ENCODE measurements at places on chromosomes 2 and 18.

DNA sequence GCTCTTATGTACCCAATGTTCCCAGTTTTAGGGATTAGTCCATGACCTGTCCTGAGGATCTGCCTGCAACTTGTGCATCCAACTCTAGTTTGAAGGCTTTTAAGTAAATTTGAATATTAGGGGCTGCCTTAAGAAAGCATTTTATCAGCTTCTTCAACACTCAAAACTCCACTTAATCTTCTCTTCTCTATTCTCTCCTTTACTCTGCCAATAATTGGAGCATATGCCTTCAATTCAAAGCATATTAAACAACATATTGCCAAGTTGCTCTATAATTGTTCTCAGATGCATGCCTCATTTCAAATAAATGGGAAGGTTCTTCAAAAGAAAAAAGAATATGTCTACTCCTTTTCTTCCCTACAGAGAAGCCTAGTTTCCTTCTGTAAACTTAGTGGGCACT, 84.8 kb upstream of the NCKAP5 start:
- DNase-seq = no peak

- no peak for DNase-seq
Measured at GRCh38 chr2:111678651-111679050, 205.3 kb downstream of the ANAPC1 start.

GRCh38 chr2:10457846-10458598, 9.9 kb upstream of the ODC1 start:
- no peak for DNase-seq

- DNase-seq = no peak
Measured at GRCh38 chr18:42425025-42425424, 470.0 kb downstream of the PIK3C3 start.

- DNase-seq = no peak
Measured at GRCh38 chr2:240183006-240183874, 42.8 kb upstream of the OTOS start.

DNA sequence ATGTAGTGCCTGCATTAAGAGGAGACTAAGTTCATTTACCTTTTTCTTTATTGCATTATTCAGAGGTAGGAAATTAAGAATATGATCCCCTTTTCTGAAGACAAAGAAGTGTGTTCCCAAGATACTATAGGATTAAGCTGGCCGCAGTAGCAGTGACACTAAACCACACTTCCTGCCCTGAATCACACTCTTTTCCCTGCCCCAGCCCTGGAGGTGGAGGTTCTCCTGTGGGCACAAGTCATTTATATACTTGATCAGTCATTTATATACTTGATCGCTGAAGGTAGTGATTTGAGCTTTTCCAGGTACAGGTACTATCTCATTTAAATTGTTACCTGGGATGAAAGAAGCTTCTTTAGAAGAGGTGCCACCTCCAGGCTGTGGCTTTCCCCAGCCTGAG, 78.6 kb downstream of the ARMC9 start:
- DNase-seq = no peak

- no peak for DNase-seq
Measured at GRCh38 chr2:206158563-206159345, 490 bp downstream of the NDUFS1 start.

DNA sequence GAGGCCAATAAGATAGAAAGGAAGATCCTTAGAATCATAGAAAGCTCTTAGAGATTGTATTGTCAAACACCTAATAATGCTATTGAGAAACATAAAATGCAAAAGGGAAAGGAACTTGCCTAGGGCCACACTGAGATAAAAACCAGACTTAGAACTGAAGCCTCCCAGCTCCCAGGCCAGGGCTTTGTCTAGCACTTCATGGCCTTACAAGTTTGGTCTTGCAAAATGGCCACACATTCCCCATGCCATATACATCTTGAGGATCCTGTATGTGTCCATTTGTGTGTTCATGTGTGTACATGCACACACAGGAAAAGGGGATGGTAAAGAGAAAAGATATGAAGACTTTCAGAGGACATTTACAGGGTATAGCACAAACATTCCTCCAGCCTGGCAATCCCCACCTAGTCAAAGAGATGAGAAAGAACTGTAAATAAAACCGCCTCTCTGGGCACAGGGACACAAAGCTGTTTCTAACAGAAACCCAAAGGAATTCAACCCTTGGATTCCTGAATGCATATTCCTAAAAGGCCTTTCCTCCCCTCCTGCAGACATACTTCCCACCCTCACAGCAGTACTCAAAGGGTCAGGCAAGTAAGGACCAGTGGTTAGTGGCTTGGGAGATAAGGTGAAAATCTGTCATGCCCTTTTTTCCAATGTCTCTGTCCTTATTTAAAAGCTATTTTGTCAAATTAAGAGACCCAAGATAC, 99.7 kb upstream of the KLHL29 start:
- no peak for DNase-seq

DNA sequence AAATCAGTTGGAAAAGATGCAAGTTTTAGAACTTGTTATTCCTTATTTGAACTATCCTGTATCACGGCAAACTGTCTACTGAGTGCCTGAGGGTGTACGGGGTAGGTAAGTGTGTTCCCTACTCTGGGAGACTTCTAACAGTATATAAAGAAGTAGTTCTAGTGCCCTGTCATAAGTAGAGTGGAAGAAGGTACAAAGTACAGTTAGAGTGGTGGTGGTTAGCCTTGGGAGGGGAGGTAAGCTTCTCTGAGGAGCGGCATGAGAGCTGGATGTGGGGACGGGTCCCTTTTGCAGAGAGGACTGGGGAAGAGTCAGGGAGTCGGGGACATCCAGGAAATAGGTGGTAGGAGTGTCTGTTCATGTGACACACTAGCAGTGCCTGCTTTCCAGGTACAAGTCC, 48.5 kb downstream of the DGKD start:
- no peak for DNase-seq

DNA sequence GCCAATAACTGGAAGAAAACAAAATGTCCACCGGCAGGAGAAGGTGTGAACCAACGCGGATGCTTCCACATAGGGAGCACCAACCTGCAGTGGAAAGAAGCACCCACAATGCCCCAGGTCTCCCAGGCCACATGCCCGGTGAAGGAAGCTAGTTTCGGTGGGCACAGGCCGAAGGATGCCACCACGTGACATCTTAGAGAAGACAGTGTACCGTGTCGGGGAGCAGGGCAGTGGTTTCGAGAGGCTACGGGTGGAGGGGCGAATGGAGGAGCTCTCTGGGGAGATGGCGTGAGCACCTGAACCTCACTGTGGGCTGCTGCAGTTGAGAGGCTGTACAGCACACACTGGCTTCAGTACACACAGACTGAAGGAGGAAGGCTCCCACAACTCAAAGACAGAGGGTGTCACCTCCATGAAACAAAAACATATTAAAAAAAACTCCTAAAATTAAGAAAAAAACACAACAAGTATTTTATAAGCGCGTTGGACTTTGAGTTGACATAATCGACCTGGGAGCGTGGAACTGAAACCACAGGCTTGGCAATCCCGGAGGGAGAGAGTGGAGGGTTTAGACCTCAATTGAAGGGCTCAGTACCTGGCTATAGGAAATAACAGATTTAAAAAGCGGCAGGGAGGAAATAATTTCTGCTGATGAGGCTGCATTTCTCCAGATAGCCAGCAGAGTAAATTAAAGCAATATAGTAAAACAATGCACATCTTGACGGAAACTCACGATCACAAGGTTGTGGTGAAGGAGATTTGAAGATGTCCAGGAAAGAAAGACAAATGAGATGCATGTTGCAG, 160.1 kb downstream of the RTP5 start:
- no peak for DNase-seq

DNA sequence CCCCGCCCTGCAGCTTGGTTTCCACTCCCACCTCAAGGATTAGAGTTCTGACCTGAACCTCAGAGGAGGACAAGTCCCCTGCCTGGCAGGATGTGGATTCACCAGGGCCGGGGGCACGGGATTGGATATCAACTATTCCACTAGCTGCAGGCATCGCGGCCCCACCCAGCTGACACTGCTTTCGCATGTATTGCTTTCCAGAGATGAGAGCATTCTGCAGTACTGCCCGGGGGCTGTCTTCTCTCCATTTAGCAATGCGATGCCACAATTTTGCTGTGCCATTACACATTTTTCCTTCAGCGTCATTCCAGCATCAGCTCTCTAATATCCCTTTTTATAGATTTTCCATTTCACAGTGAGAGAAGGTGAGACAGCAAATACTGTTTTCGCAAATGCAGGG, 42.0 kb downstream of the CTIF start:
- DNase-seq = no peak

DNA sequence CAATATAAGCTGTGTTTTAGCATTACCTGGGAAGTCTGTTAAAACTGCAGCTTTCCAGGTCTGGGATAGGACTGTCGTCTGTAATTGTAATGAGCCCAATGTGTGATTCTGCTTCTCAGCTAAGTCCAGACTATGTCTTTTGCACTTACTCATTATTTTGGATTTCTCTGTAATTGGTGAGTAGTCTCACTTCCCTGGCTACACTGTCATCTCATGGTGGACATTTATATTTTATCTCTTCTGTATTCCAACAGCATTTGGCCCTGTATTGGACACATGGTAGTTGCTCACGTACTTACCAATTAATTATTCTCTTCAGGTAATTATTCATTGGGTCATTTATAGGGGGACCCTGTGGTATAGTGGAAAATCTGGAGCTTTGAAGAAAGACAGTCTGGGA, 28.0 kb downstream of the LHCGR start:
- no peak for DNase-seq

DNA sequence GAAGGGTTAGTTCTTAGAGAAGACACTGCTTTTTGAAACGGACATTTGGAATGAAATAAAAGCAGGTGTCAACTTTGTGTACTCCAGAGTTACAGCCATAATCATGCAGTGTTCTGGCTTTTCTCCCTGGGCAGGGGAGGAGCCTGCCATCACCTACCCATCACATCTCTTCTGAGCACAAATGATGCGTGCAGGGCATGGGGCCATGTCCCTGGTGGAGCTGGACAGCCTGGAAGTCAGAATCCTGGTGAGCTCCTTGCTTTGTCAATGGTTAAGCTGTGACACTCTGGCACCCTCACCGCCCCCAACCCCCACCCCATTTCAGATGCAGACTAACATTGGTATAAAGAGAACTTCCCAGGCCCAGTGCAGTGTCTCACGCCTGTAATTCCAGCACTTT, 53.1 kb downstream of the PDCL3 start:
- no peak for DNase-seq

DNA sequence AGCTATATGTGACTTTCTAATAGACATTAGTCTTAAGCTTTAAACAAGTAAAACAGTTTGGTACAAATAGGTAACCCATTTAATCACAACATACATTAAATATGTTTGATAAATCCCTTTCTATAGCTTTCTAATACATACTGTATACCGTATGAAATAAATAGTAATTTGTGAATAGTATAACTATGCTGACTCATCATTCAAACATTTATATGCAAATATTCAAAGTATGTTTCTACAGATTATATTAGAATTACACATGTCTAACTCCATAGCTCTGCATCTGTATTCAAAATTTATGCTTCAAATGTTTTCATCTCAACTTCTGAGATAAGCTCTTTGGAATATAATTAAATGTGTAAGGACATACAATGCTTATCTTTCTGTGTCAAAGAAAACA, 142.7 kb upstream of the ZNF804A start:
- no peak for DNase-seq

DNA sequence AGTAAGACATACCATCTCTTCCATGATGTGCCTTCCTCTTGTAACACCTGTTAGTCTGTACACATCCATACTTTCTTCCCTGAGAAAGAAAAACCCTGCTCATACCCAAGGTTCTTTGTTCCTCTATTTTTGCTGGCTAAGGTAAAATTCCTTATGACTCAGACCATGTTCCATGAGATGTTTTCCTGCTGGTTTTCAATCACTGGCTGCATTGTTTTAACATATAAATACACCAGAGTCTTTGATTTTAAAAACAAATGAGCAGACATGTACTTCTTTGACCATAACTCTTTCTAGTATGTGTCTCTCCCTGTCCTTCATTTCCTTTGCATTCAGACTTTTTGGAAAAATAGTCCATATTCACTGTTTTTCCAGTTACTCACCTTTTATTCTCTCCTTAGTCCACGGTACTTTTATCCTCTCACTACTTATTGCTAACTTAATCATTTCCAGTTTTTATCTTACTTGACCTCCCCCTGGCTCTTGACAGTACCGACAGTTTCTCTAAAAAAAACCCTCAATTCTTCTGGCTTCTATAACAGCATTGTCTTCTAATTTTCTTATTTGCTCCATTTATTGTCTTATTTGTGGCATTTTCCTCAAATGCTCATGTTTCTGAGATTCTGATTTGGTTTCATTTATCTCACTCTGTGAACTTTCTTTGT, 4.3 kb downstream of the VAPA start:
- DNase-seq = no peak

DNA sequence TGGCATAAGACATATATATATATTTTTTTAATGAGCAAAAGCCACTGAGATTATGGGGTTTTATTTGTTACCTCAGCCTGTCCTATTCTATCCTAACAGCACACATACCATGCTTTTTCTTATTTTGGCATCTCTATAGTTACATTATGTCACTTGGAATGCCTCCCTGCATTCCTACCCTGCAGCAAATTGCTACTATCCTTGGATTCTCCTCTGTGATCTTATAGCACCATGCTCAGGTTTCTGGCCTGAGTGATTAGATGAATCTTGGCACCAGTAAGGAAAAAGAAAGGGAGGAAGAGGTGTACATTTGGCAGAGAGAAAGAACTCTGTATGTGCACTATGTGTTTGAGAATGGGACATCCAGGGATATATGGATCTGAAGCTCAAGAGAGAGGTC, 86.3 kb upstream of the PELI1 start:
- no peak for DNase-seq

- DNase-seq = no peak
Measured at GRCh38 chr2:124018890-124019289, 6.2 kb upstream of the CNTNAP5 start.

DNA sequence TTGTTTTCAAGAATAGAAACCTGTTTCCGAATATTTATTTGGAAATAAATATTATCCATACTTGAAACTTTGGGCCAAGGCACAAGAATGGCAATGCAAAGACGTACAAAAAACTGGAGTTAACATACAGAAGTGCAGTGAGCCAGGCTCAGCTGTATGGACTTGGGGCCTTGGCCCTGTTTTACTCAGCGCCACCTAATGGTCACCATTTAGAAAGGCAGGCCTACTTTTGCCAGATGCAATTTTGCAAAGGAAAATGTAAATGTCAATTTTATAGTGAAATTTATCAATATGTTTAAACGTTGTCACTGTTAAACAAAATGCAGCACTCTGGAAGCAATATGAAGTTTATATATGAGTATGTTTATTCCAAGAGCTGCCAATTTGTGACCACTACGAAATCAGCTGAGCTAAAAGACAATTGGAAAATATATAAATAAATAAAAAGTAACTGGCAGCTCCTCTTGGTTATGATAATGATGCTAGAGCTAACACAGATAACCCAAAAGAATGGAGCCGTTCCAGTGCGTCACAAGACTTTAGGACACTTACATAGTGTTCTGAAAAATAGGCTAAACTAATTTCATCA, 155.0 kb downstream of the ARHGAP15 start:
- DNase-seq = no peak

- no peak for DNase-seq
Measured at GRCh38 chr18:12410081-12410481, 2.4 kb downstream of the PRELID3A start.

GRCh38 chr2:135299658-135300244, 231.3 kb downstream of the ZRANB3 start:
- no peak for DNase-seq

- no peak for DNase-seq
Measured at GRCh38 chr2:165889798-165890197, 63.8 kb downstream of the TTC21B start.

- no peak for DNase-seq
Measured at GRCh38 chr2:134361648-134362047, 107.8 kb downstream of the MGAT5 start.

- DNase-seq = no peak
Measured at GRCh38 chr2:25966531-25967270, 15.6 kb downstream of the KIF3C start.
